ENCODE measurements at places on chromosomes 2 and 18.

GRCh38 chr2:70751881-70752280, 16.1 kb downstream of the ADD2 start:
- no peak for DNase-seq

GRCh38 chr2:120434492-120435308, 88.8 kb downstream of the INHBB start:
- DNase-seq: no peak

DNA sequence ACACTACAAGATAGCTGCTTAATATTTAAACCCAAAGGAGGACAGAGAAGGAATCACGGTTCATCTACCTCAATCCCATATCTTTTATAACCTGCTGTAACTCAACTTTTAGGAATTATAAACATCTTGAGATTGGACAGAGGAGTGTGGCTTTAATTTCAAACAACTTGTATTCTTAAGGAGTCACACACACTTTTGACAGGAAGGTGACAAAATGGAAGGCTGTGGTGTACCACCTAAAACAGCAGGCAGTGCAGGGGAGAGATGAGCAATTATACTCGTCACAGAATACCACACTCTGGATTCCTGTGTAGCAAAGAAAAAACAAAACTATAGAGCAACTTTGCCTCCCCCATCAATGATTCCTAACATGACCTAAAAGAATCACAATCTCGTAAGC, 194.8 kb downstream of the ZEB2 start:
- DNase-seq: no peak

GRCh38 chr2:111673526-111673925, 210.5 kb downstream of the ANAPC1 start:
- no peak for DNase-seq

DNA sequence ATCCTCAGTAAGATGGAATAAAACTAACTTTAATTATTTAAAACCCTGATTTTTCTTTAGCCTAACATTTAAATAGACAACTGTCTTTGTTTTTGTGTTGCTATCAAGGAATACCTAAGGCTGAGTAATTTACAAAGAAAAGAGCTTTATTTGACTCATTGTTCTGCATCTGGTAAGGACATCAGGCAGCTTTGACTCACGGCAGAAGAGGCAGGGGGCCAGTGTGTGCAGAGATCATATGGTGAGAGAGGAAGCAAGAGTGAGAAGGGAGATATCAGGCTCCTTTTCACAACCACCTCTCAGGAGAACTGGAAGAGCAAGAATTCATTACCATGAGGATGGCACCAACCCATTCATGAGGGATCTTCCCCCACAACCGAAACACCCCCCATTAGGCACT, 64.6 kb upstream of the TFPI start:
- no peak for DNase-seq

GRCh38 chr18:27728659-27729058, 448.3 kb downstream of the CDH2 start:
- DNase-seq: no peak

DNA sequence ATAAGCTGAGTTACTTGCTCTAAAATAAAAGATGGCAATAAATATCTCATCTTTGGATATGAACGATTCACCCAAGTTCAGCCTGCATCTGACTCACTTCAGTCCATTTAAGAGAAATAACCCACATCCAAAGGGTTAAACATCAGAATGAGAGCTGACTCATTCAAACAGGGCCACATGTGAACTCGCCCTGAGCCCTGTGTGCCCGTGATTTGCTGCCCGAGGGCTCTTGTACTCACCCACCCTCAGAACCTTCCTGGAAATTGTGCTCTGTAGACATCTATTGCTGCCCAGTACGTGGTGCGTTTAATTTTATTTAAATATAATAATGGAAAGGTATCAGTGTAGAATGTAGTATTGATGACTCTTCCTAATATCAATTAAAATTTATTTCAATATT, 66.9 kb upstream of the RBM44 start:
- no peak for DNase-seq

GRCh38 chr18:5890331-5891183, 4.8 kb downstream of the TMEM200C start:
- peak; percentile 77 for DNase-seq

GRCh38 chr2:107687073-107687472, 139.6 kb upstream of the RGPD4 start:
- no peak for DNase-seq

GRCh38 chr2:174078275-174078674, 113.1 kb upstream of the SP3 start:
- no peak for DNase-seq

GRCh38 chr2:130187268-130187667, 5.2 kb downstream of the MZT2B start:
- DNase-seq: no peak

DNA sequence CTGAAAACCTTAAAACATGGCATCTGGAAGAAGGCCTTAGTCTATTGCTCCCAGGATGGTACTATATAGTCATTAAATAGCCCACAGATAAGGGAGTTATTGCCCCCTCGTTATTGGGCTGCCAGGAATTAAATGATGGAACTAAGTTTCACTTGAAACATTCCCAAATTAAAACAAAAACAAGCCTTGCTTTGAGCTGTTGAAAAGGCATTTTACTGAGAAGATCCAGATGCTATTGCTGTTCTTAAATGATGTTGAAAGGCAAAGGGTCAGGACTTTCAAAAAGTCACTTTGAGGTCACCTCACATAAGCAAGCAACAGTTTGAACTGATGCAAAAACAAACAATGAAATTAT, 2.0 kb upstream of the AMMECR1L start:
- no peak for DNase-seq

DNA sequence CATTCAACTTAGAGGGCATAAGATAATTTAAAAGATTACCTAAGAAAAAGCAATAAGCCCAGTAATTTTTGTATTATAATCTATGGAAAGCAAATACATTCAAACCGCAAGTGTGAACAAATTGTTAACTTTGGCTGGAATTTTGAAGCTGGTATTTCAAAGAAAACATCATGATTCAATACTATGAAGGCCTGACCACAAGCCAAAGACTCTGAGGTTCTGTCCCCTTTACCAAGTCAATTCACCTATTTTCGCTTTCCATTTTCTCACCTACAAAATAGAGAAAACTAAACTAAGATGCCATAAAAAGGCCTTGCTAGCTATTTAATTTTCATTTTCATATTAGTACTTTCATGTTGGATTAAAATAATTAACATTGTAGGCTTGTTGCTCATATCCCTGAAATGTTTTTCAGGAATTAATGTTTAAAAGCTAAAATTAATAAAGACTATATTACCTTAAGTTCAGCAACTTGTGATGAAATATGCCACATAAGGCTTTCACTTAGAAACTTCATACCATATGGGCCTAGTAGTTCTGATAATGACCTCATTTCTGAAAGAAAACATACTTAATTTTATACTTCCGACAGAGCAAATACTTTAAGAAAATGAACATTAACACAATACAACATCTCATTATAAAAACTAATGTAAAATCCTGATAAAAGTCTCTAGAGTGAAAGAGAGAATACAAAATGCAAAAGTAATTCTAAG, 85.7 kb upstream of the FRZB start:
- DNase-seq: no peak

- DNase-seq: no peak
Measured at GRCh38 chr2:15170070-15170775, 390.9 kb downstream of the NBAS start.

- DNase-seq: no peak
Measured at GRCh38 chr2:175063741-175064140, 58.6 kb upstream of the CHN1 start.

DNA sequence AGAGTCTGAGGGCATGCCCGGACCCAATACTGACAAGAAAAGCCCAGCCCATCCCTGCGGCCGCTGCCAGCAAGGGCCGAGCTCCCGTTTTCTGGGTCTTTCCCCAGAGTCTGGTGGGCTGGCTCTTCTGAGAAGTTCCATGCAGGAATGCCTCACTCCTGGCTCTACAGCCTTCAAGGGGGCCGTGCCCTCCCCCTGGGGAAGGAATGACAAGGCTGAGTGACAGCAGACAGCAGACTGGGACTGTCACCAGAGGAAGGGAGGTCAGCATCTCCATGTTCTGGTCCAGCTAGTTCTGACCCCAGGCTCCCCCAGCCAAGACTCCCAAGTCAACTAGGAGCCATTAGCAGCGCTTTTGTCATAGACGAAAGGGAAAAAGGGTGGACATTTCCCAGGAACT, 13.0 kb upstream of the SEMA4C start:
- DNase-seq: no peak

GRCh38 chr2:218023636-218024035, 20.8 kb upstream of the TNS1 start:
- DNase-seq: no peak

GRCh38 chr2:201962774-201963562, 70.7 kb upstream of the FZD7 start:
- no peak for DNase-seq

- no peak for DNase-seq
Measured at GRCh38 chr2:156539086-156539860, 103.1 kb downstream of the GPD2 start.

- DNase-seq: no peak
Measured at GRCh38 chr2:237353215-237353614, 60.7 kb downstream of the COL6A3 start.

DNA sequence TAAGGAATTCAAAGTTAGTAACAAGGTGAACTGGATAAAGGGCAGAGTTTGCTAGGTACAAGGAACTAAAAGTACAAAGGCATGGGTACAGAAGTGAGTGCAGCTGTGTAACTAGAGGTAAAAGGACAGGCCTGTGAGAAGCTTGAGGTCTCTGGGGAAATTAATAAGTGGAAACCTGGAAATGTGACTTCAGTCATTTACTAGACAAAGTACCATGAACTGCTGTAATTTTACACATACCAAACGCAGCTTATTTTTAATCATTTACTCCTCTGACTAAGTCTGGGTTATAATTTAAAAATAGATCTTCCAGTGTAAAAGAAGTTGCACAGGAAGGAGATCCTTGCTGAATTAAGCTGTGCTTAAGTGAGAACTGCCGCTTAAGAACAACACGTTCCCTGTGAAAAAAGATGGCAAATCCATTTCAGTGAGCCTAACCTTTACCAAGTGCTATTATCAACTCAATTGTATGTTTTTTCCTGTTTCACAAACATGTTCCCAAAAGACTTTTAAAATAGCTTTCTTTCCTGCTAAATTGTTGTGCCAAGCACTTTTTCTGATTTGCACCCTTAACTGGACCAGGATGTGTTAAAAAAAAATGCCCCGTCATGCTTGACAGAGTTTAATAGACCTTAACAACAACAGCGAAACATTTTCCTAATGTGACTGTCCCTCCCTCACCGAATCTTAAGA, 44.3 kb downstream of the CALCRL start:
- DNase-seq: no peak

DNA sequence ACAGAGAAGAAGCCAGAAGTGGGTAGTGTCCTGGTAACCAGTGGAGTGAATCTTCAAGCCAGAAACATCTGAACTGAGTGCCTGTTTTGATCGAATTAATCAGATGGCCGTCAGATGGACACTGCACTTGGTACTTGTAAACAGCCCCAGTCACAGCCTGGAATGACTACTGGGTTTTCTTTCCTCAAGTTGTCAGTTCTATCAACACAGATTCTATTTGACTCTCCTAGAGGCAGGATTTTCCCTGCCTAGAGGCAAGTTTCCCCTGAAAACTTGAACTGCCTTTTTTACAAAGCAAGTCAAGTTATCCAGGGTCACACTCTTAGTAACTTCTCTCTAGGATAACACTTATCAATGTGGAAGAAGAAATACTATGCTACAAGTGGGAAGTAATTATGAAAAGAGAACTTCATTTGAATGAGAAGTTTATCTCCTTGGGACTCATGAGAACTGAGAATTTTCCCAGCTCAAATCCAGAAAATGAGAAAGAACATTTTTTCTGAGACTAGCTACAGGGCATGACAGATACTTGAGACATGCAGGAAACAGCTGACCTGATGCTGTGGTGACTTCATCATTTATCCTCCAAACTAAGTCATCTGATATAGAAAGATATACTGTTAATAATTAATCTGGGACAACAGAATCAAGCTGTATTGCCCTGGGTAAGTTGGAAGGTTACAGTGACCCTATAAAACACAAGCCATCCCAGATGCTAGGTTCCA, 36.0 kb downstream of the SULT1C2 start:
- no peak for DNase-seq

All from germinal center (tissue), 1 donor.